ENCODE measurements at places on chromosomes 12 and 14.

DNA sequence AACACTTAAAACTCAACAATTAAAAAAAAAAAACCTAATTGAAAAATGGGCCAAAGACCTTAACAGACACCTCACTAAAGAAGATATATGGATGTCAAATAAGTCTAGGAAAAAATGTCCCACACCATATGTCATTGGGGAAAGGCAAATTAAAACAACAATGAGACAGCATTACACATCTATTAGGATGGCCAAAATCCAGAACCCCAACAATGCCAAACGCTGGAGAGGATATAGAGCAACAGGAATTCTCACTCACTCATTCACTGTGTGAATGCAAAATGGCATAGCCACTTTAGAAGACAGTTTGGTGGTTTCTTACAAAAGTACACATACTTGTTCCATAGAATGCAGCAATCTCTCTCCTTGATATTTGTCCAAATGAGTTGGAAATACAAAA is 173.7 kb downstream of the SLC25A21 start:
- DNase-seq, result no peak

GRCh38 chr12:5648692-5649359 is 216.9 kb downstream of the NTF3 start:
- no peak for DNase-seq

GRCh38 chr12:69500631-69501030 is 30.4 kb downstream of the FRS2 start:
- no peak for DNase-seq

GRCh38 chr14:68598621-68599447 is 194.0 kb downstream of the ZFP36L1 start:
- no peak for DNase-seq

GRCh38 chr12:124032265-124032886 is 59.4 kb downstream of the ZNF664 start:
- DNase-seq, result no peak

- DNase-seq, result no peak
Observed at GRCh38 chr14:68928770-68929550, 50.1 kb downstream of the ACTN1 start.

DNA sequence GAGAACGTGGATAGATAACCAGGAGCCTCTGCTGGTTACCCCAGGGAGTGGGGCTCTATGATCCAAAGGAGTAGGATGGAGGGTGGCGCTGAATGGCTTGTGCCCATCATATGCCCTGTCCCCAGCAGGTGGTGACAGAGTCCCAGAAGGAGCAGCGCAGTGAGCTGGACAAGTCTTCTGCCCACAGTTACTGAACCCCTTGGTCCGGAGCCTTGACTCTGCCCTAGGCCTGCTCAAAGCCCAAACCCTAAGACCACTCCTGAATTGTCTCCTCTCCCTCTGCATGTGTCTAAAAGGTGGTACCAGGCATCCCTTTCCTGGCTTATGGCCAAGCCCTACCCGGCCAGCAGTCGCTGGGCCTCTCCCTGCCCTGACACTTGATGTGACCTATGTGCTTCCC is 3.2 kb downstream of the PRPH start:
- no peak for DNase-seq

GRCh38 chr12:70757830-70758493 is 120.7 kb upstream of the PTPRB start:
- no peak for DNase-seq

DNA sequence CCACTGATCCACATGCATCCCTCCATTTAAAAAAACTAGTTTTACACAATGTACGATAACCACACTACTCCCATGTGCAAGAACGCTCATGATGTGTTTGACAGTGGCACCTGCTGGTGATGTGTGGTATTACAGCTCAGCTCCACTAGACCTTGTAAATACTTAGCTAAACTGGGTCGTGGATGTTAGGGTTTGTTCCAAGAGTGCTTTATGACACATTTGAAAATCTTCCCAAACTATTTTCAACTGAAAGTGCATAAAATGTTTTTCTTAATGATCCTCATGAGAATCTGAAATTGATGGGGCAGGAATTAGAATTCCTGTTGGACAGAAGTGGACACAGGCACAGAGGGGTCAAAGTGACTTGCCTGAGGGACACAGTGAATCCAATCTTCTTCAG is 99.2 kb downstream of the SCARB1 start:
- no peak for DNase-seq

- no peak for DNase-seq
Observed at GRCh38 chr12:7092986-7093460, 778 bp upstream of the C1R start.

- DNase-seq, result no peak
Observed at GRCh38 chr12:111274777-111275176, 94.1 kb downstream of the PHETA1 start.

- no peak for DNase-seq
Observed at GRCh38 chr12:87922736-87923135, 106.5 kb downstream of the C12orf50 start.

DNA sequence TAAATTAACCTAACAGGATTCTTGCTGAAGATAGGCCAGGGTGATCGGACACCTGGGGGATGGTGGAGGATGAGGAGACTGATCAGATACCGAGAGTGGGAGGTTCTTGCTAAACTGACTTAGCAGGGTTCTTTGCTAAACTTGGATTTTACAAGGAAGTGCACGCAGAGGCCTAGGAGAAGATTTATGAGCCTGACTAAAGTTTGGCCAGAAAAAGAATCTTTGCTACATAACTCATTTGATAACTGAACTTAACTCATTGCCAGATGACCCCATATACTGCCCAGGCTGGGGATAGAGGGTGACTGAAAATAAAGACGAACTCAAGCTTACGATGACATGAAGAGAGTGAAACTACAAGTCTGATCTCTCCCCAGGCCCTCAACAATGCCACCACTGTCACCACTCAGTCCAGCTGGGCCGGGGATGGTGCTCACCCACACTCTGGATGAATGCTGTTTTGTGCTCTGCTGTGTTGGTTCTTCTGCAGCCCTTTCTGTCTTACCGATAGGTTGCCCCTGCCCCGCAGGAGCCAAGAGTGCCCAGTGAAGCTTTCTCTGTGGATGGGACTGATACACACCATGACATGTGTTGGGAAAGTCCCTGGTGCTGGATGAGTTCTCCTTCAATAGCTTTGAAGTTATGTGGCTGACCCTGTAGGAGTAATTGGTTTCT is 29.0 kb downstream of the PPFIBP1 start:
- no peak for DNase-seq

- no peak for DNase-seq
Observed at GRCh38 chr12:32826807-32827412, 69.7 kb downstream of the PKP2 start.

DNA sequence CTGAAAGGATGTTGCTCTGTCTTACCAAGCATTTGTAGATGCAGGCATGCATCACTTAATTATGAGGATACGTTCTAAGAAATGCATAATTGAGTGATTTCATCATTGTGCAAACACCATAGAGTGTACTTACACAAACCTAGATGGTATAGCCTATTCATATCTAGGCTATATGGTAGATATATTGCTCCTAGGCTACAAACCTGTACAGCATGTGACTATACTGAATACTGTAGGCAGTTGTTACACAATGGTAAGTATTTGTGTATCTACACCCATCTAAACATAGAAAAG is 75.9 kb downstream of the IFT81 start:
- no peak for DNase-seq

DNA sequence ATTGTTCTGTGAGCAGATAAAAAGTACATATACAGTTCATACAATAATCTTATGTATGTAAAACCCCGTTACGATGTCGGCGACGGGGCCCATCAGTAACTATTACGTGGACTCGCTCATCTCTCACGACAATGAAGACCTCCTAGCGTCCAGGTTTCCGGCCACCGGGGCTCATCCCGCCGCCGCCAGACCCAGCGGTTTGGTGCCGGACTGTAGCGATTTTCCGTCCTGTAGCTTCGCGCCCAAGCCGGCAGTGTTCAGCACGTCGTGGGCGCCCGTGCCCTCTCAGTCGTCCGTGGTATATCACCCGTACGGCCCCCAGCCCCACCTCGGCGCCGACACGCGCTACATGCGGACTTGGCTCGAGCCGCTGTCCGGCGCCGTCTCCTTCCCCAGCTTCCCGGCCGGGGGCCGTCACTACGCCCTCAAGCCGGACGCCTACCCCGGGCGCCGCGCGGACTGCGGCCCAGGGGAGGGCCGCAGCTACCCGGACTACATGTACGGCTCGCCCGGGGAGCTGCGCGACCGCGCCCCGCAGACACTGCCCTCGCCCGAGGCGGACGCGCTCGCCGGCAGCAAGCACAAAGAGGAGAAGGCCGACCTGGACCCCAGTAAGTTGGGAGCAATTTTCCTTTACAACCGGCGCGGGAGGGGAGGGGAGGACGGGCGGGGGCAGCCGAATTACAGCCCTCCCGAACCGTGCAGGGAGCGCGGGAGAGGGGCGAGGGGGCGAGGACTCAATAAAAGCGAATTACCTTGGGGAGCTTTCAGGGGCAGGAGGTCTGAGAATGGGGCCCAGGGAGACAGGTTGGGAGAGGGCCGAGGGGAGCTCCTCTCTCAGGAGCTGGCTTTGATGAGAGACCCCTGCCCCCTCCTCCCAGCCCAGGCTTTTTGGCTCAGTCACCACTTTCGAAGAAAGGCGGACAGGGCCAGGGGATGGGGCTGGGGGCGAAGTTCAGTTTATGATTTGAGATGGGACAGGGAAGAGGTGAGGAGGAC is at the start of gene HOXC9:
HOXC9 (plus strand) TSS at position 46 of the 999 bp plus-strand sequence; CDS start at position 74, 28 bp downstream.
- DNase-seq, result no peak

- DNase-seq, result no peak
Observed at GRCh38 chr14:88422919-88423650, 37.6 kb downstream of the SPATA7 start.

- no peak for DNase-seq
Observed at GRCh38 chr14:31746326-31746725, 185.1 kb downstream of the NUBPL start.

- DNase-seq, result no peak
Observed at GRCh38 chr14:100842799-100843198, 16.9 kb downstream of the MEG3 start.

DNA sequence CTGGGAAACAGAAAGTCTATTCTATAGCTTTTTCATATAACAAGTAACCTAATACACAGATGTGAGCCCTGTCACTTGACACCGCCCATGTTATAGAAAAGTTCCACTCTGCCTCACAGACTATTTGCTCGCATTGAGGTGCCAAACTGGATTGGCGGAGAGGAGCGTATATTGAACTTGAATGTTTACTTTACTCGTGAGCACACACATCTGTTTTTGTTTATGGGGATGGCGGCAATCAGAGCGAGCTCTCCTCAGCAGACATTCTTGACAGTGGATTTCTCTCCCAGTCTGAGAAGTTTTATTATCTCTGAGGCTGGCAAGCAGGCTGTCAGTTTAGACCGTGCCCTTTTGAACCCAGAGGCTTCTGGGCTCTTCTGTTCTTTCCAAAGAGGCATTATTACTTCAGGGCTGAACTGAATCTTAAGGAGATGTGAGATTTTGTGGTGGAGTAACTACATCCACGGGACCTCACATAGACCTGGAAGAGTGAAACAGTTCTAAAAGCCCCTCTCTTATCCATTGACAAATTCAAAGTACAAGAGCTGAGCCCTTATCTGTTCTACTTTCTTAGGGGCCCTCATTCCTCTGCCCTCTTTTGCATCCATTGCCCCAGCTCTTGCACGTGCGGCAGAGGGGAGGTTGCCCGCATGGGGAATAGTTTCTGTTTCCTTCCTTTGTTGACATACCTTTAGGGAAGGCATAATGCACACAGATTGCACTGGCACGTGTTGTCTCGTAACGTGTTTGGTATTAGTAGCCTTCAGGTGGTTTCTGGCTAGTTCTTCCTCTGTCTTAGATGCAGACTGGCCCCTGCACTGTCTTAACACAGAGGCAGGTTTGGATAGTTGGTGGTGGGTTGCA is 68.2 kb downstream of the DRAM1 start:
- DNase-seq, result no peak

DNA sequence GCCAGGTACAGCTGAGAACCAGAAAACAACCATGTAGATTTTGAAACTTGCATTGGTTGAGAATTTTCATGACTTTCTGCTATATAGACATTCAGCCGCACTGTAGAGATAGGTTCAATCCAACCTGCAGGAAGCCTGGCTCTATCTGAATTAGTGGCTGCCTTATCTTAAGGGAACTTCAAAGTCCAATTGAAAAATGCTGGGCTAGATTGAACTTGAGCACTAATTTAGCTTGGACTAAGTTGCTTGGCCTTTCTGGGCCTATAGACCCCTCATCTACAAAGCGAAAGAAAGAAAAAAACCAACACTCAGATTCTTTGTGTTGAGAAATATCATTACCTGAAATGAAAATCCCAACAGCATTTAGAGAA is 332.4 kb downstream of the NUAK1 start:
- DNase-seq, result no peak

DNA sequence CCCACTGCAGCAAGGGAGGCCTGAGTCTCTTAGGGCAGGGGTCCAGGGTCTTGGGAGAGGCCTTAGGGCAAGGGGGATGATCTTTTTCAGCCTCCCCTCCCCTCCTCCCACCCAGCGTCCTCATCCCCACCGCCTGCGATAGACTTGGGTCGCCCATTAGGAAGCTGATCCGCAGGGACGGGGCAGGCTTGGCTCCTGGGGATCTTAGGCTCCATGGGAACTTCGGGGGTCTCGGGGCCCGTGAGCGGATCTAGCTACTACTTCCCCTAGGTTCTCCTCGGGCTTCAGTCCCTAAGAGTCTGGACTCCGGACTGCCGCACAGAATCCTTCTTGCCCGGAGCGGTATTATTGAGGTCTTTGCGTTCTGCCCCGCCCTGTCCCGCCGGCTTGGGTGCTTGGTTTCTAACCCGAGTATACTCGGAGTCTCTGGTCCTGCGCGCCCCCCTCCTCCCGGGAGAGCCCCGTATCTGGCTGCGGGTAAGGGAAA is 2.2 kb upstream of the PTHLH start:
- DNase-seq, result no peak

GRCh38 chr12:93895089-93895445 is 217.9 kb downstream of the CRADD start:
- DNase-seq, result no peak

DNA sequence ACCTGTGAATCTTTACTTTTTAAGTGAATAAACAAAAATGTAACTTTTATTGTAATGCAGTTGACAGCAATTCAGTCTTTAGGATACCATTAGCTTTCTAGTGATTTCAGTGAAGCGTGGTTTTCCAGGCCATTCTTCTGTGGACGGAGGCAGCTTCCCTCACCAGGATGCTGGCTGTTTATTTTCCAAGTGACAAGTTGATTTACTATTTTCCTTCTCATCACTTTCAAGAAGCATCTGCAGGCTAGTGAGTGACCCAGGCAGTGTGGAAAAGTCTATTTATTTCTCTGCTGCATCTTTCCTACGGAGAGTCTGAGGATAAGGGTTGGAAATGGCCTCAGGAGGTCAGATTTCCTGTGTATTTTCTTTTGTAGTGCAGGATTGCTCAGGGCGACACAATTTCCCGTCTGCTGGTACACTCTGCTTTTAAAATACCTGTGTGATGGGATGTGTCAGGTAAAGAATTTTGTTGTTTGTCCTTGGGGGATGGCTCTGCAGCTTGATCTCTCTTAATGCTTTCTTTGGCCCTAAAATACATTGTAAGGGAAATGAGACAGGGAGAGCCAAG is 467.8 kb downstream of the NRXN3 start:
- DNase-seq, result no peak

DNA sequence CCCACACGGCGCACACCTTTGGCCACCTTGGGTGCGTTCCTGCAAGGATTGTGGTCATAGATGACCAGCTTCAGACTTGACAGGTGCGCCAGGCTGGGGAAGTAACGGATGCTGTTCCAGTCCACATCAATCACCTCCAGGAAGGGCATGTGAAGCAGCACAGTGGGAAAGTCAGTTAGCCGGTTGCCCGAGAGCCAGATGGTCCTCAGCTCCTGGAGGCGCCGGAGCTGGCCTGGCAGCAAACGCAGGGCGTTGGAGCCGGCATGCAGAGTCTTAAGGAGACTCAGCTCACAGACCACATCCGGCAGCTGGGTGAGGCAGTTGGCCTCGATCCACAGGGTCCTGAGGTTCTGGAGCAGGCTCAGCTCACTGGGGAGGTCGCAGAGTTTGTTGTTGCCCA is 581 bp downstream of the LRRC10 start:
- DNase-seq, result no peak
